H4 (cell line): ENCODE measurements at places on chromosomes 12 and 14. TPM values are rescaled to one million over a fixed set of nuclear protein-coding genes. Genes with fewer than 3 reads are reported as not detected.
A peak's percentile ranks its signal among the peaks of the same experiment; 100 is the strongest.

NKX2-1 gene
- 0.06 and 0.62 TPM in 2 replicates for total RNA-seq

SOX5 gene
- total RNA-seq = 2.5 and 5.4 TPM in 2 replicates

TIMELESS gene
- 9.8 and 12.7 TPM in 2 replicates for total RNA-seq

EGLN3 gene
- total RNA-seq = 26.8 and 27.8 TPM in 2 replicates

ADSS1 gene
- 3.7 and 4.0 TPM in 2 replicates for total RNA-seq

SERPINA12 gene
- total RNA-seq = not detected in 2 replicates

BEGAIN gene
- 1.8 TPM in 1 of 2 replicates, not detected in the other for total RNA-seq

IFNG gene
- total RNA-seq = not detected in 2 replicates

RHOJ gene
- 1.3 and 2.3 TPM in 2 replicates for total RNA-seq

GRCh38 chr12:26231921-26232320 lies 36.5 kb downstream of the SSPN start:
- DNase-seq = no peak

GRCh38 chr14:89504602-89505313 lies 87.7 kb upstream of the FOXN3 start:
- DNase-seq = peak; percentile 67

DNA sequence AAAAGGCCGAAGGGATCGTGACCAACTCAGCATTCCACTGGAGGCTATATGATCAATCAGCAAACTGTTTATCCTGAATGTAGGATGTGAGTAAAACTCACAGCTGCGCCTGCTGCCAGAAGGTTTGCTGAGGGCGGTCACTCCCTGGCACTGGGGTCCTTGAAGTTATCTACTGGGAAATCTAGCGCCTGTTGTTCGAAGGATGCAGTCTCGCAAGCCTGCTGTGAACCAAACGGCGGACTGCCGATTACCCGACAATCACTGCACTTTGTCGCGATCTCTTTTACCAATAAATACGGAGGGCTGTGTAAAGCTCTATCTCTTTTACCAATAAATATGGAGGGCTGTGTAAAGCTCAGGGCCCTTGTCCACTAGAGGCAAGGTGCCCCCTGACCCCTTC lies 12.9 kb downstream of the DDX51 start:
- DNase-seq = no peak

DNA sequence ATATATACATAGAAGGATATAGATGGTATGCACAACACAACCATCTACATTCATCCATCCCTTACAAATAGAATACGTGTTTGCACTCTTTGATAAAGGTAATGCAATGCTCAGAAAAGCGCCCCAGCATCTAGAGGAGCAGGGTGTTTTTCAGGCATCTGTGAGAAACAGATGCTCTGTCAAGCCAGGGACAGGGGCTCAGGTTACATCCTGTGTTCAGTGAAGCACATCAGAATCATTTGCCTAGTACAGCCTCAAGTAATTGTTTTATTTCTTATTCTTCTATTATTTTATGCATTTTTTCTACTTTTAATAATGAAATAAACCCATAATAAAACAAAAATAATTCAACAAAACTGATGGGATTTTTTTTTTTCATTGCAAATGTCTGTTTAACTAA lies 50.5 kb upstream of the HIF1A start:
- no peak for DNase-seq

DNA sequence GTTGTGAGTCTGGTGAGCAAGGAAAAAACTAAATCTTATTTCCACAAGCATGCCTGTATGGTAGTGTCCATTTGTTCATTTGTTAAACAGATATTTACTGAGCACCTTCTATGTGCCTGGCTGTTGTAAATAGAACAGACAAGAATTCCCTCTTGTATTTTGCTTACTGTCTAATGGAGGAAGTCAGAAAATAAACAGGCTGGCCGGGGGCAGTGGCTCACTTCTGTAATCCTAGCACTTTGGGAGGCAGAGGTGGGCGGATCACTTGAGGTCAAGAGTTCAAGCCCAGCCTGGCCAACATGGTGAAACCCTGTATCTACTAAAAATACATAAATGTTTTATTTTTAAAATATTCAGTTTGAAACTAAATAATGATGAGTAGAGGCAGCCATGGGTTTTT lies 79.3 kb downstream of the GTF2A1 start:
- no peak for DNase-seq

DNA sequence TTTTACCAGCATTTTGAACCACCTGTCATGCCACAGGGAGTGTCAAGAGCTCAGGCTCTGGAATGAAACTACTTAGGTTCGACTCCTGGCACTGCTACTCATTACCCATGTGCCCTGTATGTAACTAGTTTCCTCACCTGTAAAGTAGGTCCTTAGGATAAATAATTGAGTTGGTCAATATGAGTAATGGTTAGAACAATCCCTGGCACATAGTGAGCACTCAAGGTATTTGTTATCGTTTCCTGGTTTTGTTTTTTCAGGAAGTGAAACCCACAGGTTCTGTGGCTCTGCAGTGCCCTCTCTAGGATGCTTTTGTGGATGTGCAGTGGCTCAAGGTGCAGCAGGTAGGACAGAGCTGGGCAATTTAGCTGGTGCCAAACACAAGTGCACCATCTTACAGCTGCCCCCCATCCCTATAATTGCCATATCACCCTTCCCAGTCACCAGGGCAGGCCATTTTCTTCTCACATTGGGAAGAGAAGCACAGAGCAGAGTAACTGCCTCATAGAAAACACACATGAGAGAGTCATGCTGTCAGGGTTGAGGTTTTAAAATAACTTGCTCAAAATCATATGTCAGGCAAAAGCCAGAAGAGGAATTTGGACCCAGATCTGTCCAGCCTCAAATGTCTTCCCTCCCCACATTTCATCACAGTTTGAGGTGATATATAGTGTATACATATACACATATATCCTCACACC lies 297.5 kb downstream of the RPAP3 start:
- DNase-seq = peak; percentile 34

GRCh38 chr14:93005135-93005813 lies 82.3 kb downstream of the CHGA start:
- no peak for DNase-seq

DNA sequence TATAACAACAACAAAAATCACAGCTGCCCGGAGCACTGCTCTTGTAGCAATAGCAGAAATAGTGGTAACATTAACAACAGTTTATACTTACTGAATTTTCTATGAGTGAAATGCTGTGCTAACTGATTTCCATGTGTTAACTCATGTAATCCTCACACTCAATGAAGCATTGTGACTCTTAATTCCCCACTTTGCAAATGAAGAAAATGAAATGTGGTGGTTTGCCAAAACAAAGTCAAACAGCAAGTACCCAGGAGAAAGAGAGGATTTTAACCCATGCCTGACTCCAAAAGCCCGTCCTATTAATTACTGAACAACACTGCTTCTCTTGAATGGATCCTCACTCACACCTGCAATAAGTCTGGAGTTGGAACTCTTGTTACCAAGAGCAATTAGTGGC lies 123.5 kb downstream of the MED13L start:
- no peak for DNase-seq

- DNase-seq = no peak
Measured at GRCh38 chr14:67432050-67432564, 20.1 kb upstream of the PLEK2 start.

DNA sequence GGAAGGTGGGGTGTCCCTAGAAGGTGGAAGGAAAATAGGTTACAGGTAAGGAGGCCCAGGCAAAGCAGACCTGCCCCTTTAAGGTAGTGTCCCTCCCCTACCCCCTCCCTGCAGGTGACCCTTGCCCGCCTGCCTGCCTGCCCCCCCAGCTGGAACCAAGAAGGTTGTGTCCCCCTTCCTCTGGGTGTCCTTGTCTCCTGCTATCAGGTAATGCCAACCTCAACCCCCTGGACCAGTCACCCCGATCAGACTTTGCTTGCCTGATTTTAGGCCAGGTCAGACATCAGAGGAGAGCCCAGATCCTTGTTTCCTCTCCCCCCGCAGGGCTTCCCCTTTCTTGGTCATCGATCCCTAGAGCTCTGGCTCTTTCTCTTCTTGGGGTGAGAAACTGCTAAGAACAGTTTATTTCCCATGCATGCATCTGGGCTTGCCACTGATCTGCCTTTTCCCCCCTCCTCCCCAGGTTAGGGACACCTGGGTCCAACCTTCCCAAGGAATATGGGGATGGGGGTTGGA lies at the start of gene SLC39A5:
Gene SLC39A5, plus strand, starts transcription at position 136 of the 516 bp plus-strand sequence. CDS start 1,224 bp downstream, outside the sequence.
- no peak for DNase-seq

DNA sequence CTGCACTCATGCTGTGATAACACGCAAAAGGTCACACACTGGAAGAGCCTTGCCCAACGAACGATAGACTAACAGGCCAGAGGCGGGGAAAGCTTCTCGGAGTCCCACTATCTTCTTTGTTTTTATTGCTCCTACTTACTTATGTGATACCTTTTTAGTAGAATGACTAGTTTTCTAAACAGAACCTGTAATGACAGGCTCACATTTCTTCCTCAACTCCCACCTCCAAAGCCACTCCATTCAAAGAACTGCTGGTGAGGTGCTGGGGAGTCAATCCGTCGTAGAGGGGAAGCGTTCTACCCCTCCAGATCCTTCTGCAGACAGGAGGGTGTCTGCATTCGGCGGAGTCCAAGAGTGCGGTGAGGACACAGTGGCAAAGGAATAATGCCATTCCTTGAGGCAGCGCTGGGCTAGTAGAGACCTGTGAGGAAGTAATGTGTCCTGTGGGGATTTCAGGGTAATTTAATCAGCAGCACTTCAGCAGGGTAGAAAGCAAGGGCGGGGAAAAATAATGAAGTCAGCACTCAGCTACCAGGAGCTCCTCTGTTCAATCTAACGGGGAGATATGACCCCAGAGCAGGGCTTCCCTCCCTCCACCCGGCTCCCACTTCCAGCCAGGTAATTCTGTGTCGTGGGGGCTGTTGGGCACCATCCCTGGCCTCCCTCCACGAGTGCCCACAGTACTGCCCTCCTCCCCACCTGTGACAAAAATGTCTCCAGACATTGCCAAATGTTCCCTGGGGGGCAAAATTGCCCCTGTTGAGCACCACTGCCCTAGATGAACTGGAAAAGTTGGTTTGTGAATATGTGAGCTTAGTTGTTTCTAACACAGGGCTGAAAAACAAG lies 25.2 kb downstream of the SPRING1 start:
- DNase-seq = no peak

- DNase-seq = no peak
Measured at GRCh38 chr12:5439371-5439771, 7.5 kb downstream of the NTF3 start.

DNA sequence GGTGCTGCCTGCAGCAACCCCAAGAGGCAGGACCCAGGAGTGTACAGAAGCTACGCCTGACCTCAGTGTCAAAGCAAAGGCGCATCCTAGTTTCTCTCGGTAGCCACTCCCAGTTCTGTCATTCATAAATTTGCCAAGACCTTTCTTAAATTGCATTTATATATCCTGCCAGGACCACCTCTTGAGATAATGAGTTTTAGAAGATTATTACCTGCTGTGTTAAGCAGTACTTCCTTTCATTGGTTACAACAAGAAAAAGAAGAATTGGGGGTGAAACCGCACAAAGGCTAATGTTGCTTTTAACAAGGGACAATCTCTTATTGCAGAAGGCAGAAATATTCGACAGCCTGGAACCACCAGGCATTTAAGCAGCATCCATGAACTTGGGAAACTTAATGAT lies 57.8 kb downstream of the CIT start:
- no peak for DNase-seq

DNA sequence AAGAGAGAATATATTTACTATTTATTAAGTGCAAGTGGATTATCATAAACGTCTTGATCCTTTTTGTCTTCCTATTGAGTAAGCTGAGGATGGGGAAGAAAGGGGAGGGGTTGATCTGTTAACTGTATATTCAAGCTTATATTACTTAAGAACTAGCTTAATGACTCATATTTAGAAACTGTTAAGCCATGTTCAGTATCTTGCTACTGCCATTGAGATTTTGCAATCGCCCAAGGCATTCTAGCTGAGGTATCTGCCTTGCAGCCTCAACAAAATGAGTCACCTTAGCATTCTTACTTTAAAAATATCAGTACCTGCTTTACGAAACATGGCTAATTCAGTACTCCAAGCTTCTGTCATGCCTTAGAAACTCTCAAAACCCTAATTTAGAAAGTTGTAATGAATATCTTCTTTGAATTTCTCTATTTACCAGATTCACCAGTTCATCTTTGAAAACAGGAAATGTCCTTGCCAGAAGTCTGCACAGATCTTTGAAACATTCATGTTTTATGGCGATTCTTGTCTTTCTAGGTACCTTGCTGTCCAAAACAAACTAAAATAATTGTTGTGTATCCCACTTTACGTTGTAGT lies 76.1 kb downstream of the ALG10B start:
- peak; percentile 70 for DNase-seq

DNA sequence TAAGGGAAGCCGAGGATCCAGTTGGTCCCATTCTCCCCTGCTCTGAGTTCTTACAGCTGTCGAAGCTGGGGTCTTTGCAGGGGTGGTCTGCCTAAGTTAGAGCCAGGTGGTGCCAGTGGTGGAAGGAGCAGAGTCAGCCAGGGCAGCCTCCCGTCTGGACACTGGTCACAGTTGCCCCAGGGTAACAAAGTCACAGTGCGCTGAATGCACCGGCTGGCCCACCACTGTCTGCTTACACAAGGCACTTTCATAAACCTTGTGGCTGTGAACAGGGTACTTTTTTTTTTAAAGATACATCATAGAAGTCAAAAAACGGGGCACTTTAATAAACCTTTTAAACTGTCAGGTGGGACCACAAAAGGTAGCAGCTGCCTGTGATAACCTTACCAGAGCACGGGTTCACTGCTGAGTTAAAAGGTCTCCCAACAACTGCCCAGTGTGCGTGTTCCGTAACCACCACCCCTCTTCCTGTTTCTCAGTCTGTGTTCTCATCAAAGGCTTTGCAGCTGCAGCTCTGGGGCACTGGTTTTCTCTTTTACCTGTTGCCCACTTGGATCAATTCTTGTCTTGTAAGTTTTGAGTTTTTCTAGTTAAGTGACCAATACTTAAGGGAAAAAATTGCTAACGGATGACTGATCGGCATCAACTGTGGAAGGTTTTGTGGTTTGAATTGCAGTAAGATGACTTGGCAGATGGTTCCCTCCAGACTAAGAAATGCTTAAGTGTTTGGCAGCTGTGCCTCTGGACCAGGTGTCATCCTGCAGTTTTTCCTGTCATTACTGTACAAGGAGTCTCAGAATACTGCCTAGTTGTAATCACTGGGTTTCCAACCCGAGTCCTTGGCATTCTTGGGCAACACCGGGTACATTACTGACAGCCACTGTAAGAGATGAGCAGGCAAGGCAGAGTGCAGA lies 55.9 kb downstream of the DYNC1H1 start:
- DNase-seq = no peak

DNA sequence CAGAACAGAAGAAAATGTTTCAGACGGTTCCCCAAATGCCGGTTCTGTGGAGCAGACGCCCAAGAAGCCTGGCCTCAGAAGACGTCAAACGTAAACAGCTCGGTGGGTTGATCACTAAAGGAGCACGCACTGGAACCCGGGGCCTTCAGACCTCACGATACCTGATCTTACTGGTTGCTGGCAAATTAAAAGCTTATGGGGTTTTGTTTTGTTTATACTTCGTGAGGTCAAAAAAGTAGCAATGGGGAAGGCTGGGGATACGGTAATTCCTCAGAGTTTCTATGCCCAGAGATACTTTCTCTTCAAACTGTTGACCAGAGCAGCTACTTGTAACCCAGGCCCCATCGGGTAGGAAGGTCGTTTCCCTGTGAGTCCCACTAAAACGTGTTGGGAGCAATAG lies 1.7 kb downstream of the CDKN1B start:
- DNase-seq = peak; percentile 61

DNA sequence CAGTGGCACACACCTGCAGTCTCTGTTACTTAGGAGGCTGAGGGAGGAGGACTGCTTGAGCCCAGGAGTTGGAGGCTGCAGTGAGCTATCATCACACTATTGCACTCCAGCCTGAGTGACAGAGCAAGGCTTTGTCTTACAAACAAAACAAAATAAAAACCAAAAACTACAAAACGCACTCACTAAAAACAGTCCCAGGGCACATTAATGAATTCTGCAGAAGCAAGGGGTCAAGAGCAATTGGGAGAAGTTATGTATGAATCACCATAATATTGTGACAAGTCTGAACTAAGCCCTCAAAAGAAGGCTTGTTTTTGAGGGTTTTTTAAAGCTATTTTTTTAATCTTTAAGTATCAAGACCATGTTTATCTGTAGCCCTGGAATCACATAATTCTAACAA lies 201.1 kb downstream of the MED13L start:
- no peak for DNase-seq
